Heart left ventricle (tissue), 16 donors: ENCODE measurements at places on chromosomes 11 and 22. TPM values are rescaled to one million over a fixed set of nuclear protein-coding genes. Genes with fewer than 3 reads are reported as not detected.

- peak; percentile 91 for DNase-seq
Observed at GRCh38 chr11:116312570-116313391, 460.0 kb downstream of the BUD13 start.

DNA sequence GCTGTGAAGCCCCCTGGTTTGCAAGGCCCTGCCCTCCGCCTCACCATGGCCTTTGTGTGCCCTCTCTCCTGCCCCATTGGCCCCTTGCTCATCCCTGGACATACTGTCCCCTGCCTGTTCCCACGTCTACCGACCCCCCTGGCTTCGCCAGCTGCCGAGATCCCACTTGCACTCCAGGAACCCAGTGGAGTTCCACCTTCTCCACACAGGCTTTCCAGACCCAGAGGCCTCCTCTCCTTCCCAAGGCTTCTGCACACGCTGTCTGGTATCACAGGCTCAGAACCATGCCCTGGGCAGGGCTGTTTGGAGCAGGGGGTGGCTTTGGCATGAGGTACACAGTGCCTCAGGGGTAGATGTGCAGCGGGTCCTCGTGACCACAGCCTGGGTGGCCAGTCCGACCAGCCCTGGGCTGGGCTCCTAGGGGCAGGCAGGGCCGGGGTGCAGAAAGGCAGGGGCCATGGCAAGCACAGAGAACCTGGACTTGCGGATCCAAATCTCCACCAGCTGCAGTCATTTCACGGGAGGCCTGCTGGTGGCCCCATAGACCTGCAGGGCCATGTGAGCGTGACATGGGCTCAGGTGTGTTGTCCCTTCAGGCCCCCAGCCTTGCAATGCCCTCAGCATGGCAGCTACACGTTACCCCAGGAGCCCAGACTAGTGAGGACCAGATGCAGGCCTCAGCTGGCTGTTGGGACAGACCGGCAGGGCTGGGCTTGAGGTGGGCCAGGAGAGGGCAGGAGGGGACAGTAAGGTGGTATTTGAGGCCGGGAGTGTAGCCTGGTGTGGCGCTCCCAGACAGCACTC is 9.5 kb downstream of the GRK2 start:
- DNase-seq = peak; percentile 17

- no peak for DNase-seq
Observed at GRCh38 chr11:114984611-114985163, 306.4 kb downstream of the NXPE2 start.

DNA sequence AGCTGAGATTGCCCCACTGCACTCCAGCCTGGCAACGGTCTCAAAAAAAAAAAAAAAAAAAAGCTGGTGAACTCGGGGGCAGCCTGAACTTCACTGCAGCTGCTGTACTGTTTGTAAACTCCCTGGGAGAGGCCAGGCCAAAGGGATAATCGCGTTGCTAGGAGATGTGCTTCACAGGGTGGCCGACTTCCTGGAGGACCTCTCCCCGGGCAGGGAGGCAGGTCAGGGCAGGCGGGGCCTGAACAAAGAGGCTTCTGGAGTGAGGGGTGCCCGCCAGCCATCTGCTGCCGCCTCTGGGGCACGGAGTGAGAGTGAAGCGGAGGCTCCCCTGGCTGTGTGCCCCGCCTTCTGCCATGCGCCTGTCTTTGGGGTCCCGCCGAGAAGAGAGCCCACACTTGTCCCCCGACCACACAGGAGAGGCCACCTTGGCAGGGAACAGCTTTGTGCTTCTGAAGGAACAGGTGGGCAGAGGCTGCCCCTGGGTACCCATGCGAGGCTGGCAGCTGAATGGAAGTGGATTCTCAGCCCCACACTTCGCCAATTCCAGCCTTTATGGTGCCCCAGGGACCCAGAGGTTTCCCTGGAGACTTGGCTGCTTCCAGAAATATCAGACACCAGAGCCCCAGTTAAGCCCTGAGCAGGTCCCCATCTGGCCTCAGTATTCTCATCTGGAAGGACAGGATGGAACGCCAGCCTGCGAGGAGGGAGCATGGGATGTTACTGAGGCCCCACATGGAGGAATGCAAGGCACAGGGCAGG is 29.6 kb downstream of the TMEM184B start:
- DNase-seq = peak; percentile 69

DNA sequence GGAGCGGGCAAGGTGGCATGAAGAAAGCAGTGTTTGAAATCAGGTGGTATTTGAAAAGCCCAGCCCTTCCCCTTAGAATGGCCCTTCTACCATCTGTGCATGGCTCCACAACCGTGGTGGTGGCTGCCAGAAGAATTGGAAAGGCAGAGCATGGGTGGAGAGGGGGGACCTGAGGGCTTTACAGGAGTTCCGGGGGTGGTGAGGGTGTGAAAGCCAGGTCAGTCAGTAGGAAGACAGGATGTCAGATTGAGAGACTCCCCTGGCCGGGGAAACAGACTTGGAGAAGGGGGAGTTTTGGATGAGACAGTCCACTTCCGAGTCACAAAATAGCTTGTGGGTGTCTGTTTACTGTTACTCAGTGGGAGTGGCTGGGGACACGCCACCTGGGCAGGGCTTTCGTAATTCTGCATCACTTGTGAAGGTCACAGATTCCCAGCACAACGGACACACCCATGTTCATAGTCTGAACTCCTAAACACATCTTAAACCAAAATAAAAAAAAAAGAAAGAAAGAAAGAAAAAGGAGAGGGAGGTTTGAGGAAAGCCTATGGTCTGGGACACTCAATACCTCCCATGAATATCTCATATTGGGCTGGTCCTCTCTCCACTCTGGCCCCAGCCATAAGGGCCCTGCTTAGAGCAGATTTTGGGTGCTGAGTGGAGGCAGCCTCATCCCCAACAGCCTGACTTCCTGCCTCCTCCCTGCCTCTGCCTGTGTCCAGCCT is 24.4 kb upstream of the SMIM35 start:
- no peak for DNase-seq

- no peak for DNase-seq
Observed at GRCh38 chr11:126113963-126114362, 51.3 kb upstream of the CDON start.

DNA sequence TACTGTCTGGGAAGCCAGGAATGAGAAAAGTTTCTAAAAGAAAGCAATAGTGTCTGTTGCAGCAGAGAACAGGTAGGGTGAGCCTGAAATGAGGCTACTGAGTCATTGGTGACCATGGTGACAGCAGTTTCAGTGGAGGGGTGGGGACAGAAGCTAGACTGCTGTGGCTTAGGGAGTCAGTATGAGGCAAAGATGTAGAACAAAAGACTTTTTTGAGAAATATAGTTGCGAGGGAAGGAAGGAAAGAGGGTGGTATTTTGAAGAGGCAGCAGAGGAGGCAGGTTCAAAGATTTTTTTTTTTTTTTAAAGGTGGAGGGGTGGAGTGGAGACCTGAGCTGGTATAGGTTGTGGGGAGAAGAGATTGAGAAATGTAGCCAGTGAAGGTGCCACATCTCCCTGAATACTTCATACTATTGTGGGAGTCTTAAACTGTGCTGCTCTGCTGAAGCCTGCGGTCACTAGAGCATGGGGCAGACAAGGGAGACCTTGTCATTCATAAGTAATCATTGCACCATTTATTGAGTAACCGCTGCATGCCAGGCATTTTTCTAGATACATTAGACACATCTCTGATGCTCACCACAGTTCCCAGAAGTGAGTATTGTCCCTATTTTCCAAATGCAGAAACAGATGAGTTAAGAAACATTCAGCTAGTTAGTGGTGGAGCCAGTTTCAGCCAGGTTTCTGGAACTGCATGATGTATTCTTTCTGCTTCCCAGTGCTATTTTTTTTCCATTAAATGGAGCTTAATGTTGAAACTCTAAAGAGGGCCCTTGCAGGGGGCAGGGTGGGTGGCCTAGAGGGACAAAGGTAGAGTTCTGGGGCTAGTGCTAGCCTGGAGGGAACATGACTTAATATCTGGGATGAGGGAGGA is 49.9 kb downstream of the STIM1 start:
- no peak for DNase-seq

DNA sequence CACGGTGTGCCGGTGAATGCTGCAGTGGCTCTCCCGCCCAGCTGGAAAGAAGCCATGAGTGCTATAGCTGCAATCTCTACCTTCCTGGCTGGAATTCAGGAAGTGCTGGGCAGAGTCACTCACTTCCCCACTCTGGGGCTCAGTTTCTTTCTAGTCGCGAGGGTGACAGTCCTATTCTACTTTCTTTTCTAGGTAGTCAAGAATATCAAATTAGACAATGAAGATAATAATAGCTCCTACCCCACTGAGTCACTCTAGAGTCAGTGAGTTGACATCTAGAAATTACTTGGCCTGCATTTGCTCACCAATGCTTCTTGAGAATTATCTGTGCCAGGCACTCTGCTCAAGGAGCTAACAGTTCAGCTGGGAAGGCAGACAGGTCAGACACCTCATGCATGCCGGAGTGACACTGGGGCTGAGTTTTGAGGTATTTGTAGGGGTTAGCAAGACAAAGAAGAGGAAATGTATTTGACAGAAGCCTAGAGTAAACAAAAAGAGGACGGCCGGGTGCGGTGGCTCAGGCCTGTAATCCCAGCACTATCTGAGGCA is 3.2 kb downstream of the CENPM start:
- DNase-seq = no peak

GRCh38 chr11:65857500-65857852 is 504 bp downstream of the CFL1 start:
- DNase-seq = no peak

- no peak for DNase-seq
Observed at GRCh38 chr22:35674335-35674734, 26.1 kb downstream of the APOL6 start.

CCDC81 gene
- 0.17 TPM for polyA plus RNA-seq

OR6A2 gene
- polyA plus RNA-seq = not detected

DPAGT1 gene
- polyA plus RNA-seq = 13.4 TPM
